ENCODE measurements at places on chromosomes 2 and 18.

DNA sequence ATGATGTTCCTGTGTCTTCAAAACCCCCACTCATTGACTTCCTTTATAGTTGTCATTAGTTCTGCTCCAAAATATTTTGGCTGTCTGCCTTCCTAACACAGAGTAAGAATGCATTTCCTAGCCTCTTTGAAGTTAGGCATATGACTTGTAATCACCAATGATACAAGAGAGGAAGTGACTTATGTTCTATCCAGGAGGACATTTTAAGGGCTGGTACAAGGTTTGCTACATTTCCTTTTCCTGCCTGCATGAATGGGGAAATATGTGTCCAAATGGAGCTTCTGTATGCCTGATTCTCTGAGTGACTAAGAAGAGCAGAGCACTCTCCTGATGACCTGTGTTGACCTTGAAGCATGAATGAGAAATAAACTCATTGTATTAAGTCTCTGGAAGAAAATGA, 115.1 kb downstream of the PLCL1 start:
- no peak for DNase-seq

- DNase-seq = no peak
These were observed 191.0 kb downstream of the ZNF407 start for GRCh38 chr18:74788657-74789056.

GRCh38 chr2:66794551-66794950, 359.6 kb downstream of the MEIS1 start:
- no peak for DNase-seq

DNA sequence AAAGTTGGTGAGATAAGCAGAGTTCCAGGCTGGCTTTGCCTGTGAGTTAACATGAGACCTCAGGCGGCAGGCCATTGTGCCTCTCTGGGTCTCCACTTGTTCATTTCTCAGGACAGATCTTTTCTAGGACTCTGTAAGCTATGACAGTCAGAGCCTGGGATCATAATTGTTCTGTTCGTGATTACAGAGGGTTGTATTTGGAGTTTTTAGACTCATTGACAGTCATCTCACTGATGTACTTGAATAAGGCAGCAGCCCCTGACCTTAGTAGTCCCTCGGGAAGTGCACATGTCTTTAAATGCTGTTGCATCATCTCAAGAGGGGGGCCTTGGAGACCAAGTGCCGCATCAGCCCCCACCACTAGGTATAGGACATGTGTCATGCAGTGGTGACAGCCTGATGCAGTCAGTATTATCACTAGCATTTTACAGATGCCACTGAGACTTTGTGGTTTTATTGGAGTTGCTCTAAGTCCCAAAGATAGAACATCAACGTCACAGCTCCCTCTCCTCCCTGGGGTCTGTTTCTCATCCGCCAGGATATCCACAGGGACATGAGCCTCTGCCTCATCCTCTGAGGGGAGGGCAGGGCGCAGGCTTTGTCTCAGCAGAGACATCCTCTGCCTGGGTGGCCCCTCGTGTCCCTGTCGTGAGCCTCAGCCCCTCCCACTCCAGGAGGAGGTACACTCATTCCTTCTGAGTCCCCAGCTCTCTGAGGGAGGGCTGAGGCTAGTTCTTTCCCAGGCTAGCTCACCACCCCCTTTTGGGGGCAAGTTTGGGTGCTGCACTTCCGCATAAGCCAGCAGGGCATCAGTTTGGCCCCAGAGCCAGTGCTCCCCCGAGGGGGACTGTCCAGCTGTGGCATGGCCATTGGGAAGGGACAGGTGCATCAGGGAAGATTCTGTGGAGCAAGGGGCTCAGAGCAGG, 14.1 kb downstream of the GLI2 start:
- no peak for DNase-seq

DNA sequence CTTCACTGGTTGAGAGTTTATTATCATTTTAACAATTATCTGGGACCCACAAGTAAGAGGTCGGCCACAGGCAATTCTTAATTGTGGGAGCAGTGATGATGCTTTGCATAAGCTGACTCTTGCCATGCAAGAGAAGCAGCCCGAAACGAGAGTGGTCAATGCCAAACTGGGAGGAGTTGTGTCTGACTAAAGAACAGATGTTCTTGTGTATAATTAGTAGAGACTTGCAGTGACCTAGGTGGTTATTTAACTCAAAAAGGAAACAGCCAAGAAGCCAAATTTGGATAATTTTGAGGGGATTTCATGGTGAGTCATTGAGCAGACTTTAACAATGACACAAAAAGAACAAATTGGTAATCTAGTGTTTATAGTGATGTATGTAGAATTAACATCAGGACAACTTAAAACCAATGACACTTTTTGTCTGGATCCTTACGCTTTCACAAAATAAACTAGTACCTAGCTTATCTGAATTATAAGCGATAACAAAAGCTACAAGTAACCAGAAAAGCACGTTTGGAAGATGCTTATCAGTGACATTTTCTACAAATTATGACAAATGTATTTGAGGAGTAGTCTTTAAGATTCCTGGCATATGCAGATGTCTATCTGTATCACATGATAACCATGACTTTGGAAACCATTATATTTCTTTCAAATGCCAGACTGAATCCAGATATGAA, 184.7 kb upstream of the DLGAP1 start:
- no peak for DNase-seq

- no peak for DNase-seq
These were observed 101.2 kb upstream of the ITGA6 start for GRCh38 chr2:172326211-172326509.

GRCh38 chr2:44120428-44120827, 48.2 kb upstream of the PPM1B start:
- peak; percentile 49 for DNase-seq

- peak; percentile 12 for DNase-seq
These were observed 6.9 kb downstream of the CCDC195 start for GRCh38 chr2:224709301-224709700.

GRCh38 chr2:73516033-73516432, 126.2 kb downstream of the NAT8 start:
- no peak for DNase-seq

- no peak for DNase-seq
These were observed 225.6 kb downstream of the HAUS1 start for GRCh38 chr18:46329736-46330246.

DNA sequence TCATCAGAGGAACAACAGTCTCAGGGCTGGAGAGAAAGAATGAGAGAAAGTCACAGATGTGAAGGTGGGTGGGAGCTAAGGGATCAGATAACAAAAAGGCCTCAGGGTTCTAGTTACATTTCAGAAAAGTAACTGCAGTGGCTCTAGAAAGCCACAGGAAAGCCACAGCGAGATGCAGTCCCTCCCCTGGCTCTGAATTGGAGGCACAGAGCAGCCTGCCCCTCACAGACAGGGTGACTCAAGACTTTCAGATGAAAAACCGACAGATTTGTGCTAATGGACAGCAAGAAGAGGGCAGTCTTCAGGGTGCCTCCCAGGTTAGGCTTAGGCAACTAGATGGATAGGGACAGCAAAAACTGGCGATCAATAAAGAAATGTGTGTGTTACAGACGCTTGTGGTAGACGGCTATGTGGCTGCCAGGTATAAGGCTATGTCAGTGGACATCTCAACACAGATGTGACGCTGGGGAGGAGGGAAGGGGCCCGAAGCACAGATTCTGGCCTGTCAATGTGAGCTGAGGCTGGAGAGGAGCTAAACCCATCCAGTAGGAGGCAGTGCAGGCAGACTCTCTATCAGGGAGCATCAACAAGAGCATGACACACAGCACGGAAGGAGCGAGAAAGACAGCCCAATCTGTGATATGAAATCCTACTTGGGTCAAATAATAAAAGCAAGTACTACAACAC, 26.2 kb downstream of the UNC50 start:
- DNase-seq = no peak

GRCh38 chr18:21040466-21040865, 71.1 kb downstream of the ROCK1 start:
- DNase-seq = no peak

DNA sequence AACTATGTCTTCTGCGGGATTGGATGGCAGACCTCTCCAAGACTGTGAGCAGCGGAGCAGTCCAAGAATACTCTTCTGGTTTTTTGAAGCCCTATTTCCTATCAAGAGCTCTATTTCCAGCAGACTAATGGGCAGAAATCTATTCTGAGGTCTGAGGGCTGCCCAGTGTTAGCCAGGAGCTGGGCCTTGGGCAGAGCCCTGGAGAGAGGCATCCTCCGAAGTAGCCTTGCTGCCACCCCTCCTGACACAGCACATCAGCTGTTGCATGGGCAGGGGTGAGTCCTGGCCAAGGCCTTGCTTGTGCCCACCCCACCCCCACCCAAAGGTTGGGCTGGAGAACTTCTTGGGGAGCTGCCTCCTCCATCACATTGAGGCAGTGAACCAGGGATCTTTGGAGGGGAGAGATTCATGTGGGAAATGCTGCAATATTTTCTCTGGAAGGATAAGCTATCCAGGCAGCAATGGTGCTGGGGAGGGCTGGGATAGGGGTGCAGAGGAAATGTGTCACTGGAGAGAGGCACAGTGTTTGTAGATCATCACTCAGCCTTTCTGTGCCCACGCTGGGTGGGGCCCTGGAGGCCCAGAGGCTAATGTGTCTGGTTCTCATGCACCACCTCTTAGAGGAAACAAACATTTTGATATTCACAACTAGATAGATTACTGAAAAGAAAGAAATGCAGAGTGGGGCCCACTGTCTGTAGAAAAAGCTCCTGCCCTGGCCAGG, 104.7 kb downstream of the VSNL1 start:
- no peak for DNase-seq

DNA sequence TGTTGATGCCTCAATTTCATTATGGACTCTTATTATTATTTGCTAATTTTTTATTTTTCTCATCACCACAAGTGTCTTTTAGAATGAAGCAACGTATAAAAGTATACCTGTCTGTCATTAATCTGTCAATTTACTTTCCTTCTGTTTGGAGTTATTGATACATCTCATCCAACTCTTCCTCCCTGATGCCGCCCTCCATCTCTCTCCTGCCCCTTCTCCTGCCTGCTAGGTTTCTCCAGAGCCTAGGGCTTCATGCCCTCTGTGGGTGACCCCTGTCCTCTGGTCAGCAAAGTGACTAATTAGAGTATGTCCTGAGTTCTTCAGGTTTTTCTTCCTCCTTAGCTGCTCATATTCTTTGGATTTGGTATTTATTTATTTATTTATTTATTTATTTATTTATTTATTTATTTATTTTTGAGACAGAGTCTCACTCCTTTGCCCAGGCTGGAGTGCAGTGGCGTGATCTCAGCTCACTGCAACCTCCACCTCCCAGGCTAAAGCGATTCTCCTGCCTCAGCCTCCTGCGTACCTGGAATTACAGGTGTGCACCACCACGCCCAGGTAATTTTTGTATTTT, 162.5 kb upstream of the MYCN start:
- DNase-seq = no peak

DNA sequence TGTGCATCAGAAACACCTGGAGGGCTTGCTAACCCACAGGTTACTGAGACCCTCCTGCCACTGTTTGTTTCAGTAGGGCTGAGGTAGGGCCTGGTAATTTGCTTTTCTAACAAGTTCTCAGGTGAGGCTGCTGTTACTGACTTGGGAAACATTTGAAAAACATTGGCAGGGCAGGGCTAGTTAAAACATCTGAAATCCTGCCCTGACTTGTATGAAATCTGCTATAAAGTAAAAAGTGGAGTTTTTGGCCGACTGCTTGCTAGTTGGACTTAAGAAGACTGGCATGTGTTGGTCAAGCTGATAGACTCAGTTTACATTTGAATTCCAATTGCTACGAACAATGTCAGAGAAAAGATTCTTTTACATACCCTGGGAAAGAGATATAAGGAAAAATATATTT, 111.6 kb upstream of the DLX2 start:
- DNase-seq = no peak

- no peak for DNase-seq
These were observed 9.3 kb upstream of the NPC1 start for GRCh38 chr18:23595591-23595990.

DNA sequence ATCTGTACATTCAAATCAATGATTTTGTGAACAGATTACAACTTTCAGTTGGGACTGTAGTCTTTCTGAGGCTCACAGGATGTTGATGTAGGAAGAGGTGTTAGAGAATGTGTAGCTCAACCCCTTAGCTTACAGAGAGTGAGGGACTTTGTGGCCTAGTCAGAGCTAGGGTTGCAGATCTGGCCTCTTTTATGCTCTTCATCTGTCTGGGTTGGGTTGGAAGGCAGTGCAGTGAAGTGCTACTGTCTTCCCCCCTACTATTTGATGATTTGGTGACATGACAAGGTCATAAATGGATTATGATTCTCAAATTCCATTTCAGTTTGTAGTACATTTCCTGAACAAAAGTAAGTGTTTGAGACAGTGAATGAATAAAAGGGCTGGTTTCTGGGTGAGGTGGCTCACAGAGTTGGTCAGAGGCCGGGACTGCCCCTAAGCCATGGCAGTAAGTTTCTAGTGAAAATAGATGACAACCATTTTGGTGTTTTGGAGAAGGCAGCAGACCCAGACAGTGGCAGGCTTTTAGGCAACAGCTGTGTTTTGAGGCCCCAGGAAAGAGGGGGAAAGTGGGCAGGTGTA, 21.6 kb downstream of the MAP4K4 start:
- DNase-seq = no peak

DNA sequence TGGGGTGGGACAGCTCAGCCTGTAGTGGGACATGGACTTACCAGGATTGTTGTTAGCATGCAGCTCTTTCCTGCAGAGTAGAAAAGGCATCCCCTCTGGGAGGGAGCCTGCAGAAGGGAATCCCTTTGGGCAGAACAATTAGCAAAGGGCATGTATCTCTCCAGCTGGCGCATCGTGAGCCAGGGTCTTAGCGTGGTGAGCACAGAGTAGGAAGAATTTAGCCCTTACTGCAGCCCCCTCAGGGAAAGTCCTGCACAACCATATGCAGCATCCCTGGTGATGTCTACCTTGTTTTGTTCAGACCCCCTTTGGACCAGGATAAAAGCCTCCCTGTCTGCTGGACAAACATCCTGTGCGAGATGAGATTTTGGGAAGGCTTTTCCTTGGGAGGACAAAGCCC, 292.1 kb downstream of the SLC4A3 start:
- no peak for DNase-seq

DNA sequence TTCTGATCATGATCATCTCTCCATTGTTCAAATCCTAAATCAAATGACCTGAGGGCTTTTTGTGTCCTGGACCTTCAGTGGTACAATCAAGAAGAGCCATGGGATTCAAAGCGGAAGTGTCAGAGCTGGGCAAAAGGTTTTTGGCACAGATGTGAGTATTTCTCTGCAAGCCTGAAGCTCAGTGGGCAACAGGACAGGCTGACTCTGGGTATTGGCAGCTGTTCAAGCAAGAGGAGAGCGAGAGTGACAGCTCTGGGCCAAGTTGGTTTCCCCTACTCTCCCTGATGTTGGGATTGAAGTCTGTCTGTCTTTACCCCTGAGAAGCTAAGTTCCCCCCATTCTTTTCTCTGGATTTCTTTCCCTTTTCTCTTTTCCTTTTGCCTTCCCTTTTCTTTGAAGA, 33.3 kb downstream of the DSEL start:
- DNase-seq = peak; percentile 3

GRCh38 chr2:217928324-217929181, 74.2 kb downstream of the TNS1 start:
- DNase-seq = no peak

GRCh38 chr2:168182550-168183249, 64.7 kb downstream of the STK39 start:
- no peak for DNase-seq

DNA sequence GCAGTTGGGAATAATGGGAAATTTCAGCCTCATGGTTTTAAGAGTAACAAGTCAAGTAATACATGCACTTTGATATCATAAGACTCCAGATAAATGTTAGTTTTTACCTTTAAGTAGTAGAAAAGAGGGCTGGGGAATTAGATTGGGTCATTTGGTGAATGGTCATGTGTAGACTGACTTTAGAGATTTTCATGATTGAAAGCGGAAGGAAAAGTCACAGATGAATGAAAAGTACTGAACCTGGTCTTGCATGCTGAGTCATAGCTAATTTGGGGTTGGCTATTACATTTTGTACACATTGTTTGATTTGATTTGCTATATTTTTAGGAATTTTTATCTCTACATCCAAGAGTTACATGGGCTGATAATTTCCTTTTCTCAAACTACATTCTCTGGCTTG, 539.4 kb upstream of the SPHKAP start:
- no peak for DNase-seq

Measured in skeletal muscle cell (primary cell).